ENCODE measurements at places on chromosomes 2 and 18. TPM values are rescaled to one million over a fixed set of nuclear protein-coding genes. Genes with fewer than 3 reads are reported as not detected.

DNA sequence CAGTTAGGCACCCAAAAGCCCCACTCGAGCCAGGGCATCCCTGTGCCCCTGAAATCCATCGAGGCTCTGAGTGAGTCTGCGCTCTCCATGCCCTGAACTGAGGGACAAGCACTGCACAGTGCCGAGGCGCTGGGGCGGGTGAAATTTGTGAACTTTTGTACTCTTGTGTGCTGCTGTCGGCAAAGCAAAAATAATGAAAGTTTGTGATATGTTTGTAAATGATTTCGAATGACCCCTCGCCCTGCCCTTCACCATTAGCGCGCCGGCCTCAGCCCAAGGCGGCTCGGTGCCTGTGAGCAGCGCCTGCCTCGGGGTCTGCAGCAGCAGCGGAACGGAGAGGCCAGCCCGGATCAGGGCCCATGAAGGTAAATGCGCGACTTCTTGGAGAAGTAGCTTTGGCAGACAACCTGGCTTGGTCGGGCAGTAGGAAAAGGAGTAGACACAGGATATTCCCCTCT is 1.8 kb upstream of the HOXD4 start:
- DNase-seq = no peak

The ANKRD53 gene
- 4.9 TPM for polyA plus RNA-seq

DNA sequence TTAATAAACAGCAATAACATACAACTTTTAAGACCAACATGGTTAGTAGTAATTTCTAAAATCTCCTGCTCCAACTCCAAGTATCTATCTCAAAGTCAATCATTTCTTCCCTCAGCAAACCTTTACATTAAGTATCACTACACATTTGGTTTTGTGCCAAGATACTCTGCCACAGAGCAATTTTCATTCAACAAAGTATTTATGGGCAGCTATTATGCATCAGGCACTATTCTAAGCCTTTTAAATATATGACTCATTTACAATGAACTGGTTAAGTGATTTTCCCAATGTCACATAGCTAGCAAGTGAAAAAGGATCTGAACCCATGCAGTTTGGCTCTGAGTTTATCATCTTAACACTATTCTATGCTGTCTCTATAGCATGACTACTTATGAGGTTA is 264.3 kb downstream of the NOL4 start:
- no peak for DNase-seq

DNA sequence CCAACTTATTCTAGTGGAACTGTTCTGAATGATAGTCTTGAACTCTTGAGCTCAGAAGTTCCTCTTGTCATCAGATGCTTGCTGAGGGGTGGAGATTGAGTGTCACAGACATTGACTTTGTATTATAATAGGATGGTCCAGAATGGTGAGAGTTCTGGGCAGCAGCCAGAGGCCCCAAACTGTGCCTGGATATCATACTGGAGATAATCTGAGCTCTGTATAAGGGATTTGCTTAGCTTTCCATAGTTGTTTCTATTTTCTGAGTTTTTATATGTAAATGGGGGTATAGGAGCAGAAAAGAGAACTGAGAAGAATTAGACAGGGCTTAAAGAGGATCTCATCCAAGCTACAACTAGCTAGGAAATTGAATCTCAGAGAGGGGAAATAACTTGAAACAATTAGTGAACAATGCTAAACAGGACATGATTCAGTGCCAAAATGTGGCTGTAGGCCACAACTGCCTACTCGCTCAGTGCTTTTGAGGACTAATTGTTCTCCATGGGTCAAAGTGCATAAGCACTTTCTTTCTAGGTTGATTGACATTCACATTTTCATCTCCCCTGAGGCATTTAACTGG is 10.1 kb upstream of the LCLAT1 start:
- DNase-seq = no peak

The GEN1 gene
- 9.5 TPM for polyA plus RNA-seq

GRCh38 chr2:226995625-226996041 is 159.8 kb downstream of the RHBDD1 start:
- DNase-seq = no peak

The UGT1A8 gene
- polyA plus RNA-seq = not detected

GRCh38 chr2:16653083-16653375 is 12.6 kb downstream of the CYRIA start:
- no peak for DNase-seq

- no peak for DNase-seq
Observed at GRCh38 chr2:8314063-8314462, 367.8 kb upstream of the ID2 start.

The C2orf74 gene
- polyA plus RNA-seq = 31.4 TPM

DNA sequence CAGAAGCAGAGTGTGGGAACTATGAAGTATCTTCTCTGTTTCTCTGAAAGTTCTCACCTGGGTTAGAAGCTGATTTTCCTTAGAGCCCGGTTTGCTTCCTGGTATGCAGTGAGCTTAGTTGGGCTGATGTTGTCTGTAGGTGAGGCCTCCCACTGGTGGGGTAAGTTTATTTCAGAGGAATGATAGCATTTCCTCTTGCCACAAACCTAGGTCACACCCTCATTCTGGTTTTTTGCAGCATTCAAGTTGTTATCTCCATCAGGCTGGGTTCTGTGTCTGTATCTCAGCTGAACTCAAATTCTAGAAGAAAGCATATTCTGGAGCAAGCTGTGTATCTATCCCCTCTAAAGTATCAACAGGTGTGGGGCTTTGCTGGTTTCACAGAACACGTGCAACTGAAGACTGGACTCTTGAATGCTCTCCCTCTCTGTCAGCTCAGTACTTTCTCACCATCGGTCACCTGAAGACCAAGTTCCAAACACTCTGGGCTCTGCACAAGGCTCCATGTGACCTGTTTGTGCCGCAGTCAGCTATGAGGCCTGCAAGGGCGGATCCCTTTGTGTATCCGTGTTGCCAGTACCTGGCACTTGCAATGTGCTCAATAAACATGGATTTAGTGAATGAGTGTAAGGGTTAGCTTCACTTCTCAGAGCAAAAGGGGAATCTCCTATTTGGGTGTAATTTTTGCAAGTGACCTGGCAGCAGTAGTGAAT is 49.5 kb upstream of the MBOAT2 start:
- no peak for DNase-seq
